Muscle of leg (tissue), 16 donors: ENCODE measurements at places on chromosomes 3 and 15. TPM values are rescaled to one million over a fixed set of nuclear protein-coding genes. Genes with fewer than 3 reads are reported as not detected.

DNA sequence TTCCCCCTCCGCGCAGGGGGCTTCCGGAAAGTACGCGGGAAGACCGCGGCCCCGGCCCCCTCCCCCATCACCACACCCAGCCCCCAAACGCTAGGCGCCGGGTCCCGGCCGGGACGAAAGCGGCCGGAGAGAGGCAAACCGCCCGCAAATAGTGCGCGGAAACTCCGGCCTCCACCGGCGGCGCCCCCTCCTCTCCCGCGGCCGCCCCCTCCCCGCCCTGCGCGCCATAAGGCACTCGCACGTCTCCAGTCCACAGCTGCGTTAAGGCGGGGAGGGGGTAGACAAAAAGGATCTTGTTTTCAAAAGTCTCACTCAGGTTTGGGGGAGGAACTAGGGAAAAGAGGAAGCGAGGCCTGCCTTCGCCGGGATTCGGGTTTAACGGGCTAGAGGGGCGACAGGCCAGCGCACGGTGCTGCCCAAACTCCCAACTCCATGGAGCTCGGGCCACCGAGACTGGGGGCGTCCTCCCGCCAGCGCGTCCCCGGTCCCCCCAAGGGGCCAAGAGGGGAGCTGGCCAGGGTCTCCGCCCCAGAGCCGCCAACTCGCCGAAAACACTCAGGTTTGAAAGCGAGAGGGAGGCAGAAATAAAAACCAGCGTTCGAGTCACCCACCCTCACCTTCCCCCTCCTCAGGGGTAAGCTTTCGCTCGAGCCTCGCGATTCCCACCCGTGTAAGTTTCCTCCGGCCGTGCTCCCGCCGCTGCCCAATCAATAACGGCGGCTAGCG lies 1.8 kb downstream of the ANP32A start:
- DNase-seq, result peak; percentile 90
- H3K27me3 ChIP-seq, result no peaks in the 10 kb centered on the region
- peak overlapping the region; percentile 99 for H3K27ac ChIP-seq
- H3K36me3 ChIP-seq, result peaks cover 3% of the 10 kb centered on the region
- H3K4me3 ChIP-seq, result peak overlapping the region; percentile 86

DNA sequence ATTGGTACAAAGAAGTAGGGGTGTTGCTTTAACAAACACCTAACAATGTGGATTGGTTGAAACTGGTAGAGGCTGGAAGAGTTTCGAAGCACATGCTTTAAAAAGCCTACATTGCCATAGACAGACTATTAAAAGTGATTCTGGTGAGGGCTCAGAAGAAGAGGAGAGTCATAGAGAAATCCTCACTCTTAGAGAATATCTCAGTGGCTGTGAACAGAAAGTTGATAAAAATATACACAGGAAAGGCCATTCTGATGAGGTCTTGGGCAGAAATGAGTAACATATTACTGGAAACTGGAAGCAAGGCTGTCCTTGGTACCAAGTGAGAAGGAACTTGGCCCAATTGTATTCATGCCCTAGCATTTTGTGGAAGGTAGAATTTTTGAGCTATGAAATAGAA lies 173.7 kb upstream of the CRBN start:
- H3K4me3 ChIP-seq, result no peak overlapping the region
- peaks cover 7% of the 10 kb centered on the region for H3K4me1 ChIP-seq
- H3K27ac ChIP-seq, result no peak overlapping the region
- no peaks in the 10 kb centered on the region for H3K27me3 ChIP-seq
- DNase-seq, result no peak

DNA sequence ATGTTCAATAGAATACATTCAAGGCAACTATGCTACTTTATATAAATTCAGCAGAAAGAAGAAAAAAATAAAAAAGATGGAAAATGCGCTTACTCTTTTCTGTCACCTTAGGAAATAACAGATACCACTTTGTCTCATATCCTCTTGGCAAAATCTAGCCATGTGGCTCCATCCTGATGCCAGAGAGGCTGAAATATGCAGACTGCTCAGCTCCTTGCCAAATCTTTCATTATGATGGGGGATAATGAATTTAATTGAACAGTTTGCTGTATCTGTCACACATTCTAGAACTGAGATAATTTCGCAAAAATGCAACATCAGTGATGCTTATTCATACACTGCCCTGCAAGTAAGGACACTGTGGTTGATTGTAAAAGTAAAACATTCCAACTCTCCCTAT lies 1081.5 kb downstream of the PLOD2 start:
- H3K27ac ChIP-seq, result no peak overlapping the region
- no peaks in the 10 kb centered on the region for H3K27me3 ChIP-seq
- no peaks in the 10 kb centered on the region for H3K4me1 ChIP-seq
- no peaks in the 10 kb centered on the region for H3K36me3 ChIP-seq
- H3K4me3 ChIP-seq, result no peak overlapping the region

The PLCB2 gene
- 4.8 TPM for total RNA-seq

The NANOGP8 gene
- total RNA-seq, result 0.27 TPM

The SNX33 gene
- total RNA-seq, result 12.3 TPM

The HAPLN3 gene
- total RNA-seq, result 11.9 TPM

The ABCC5 gene
- total RNA-seq, result 15.8 TPM
